ENCODE measurements at places on chromosomes 12 and 14. TPM values are rescaled to one million over a fixed set of nuclear protein-coding genes. Genes with fewer than 3 reads are reported as not detected.

The SERPINA12 gene
- total RNA-seq: not detected

The CCDC77 gene
- 9.7 TPM for total RNA-seq

The FRMD6 gene
- 1.1 TPM for total RNA-seq

The SOAT2 gene
- 1.6 TPM for total RNA-seq

The AICDA gene
- total RNA-seq: 0.18 TPM
